ENCODE measurements at places on chromosomes 4 and X.

- no peak for DNase-seq
Observed at GRCh38 chr4:71231129-71232055, 107.4 kb upstream of the SLC4A4 start.

GRCh38 chr4:2059046-2059725 is at the start of gene NAT8L:
Gene NAT8L (plus strand): TSS chr4:2059327. CDS start chr4:2059512, 185 bp downstream.
- no peak for DNase-seq

DNA sequence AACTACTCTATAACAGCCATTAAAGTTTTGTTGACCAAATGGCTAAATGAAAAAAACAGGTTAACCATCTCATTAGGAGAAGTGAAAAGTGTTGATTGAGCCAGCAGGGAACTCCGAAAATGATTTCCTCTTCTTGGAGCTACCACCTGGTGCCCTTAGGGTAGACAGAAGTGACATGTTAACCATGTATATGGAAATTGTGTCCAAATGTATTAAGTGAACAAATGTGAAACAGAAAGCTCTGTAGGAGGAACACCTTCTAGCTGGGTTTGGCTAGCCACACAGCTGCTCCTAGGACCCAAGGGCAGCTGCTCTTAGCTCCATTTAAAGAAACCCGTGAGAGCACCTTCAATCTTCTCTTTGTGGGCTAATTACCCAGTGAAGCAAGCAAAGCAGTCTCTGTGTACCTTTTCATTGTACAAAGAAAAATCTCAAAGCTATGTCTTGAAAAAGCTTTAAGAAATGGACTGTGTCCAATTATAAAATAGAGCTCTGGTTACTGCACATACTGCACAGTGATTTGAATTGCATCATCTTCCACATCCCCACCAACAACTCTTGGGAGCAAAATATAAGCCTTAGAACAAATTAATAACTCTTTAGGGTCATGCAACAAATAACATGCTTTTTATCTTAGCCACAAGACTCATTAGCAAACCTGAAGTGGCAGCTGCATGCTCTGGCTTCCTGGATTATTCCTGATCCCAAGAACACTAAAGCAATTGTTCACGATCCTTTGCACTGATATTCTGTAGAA is 59.2 kb upstream of the PARM1 start:
- no peak for DNase-seq

GRCh38 chr4:6262176-6262575 is 7.5 kb upstream of the WFS1 start:
- no peak for DNase-seq

- DNase-seq = no peak
Observed at GRCh38 chr4:38531141-38531727, 132.8 kb upstream of the KLF3 start.

- no peak for DNase-seq
Observed at GRCh38 chr4:6695660-6696610, 2.3 kb downstream of the S100P start.

GRCh38 chr4:93346840-93347239 is 481.7 kb upstream of the ATOH1 start:
- no peak for DNase-seq

GRCh38 chrX:111352424-111352823 is 59.6 kb downstream of the DCX start:
- DNase-seq = no peak

DNA sequence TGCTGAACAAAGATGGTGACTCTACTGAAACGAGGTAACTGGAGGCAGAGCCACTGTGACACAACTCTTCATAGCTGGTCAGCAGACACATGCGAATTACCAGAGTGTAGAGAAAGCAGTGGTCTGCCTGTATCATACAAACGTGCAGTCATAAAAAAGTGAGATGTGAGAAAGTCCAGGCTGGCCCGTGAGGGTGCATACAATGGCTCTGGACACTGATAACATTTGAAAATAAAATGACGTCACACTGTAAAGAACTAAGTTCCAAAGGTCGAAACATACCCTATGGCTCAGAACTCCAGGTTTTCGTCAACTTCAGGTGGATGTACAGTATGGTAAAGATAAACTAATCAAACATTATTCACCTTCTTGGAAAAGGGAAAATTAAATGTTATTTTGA is 95.7 kb downstream of the SHISA3 start:
- no peak for DNase-seq

- no peak for DNase-seq
Observed at GRCh38 chrX:138519296-138519695, 192.2 kb downstream of the FGF13 start.

- DNase-seq = no peak
Observed at GRCh38 chr4:8238036-8238511, 31.5 kb upstream of the HTRA3 start.

- no peak for DNase-seq
Observed at GRCh38 chrX:108396986-108397385, 41.2 kb downstream of the COL4A6 start.

DNA sequence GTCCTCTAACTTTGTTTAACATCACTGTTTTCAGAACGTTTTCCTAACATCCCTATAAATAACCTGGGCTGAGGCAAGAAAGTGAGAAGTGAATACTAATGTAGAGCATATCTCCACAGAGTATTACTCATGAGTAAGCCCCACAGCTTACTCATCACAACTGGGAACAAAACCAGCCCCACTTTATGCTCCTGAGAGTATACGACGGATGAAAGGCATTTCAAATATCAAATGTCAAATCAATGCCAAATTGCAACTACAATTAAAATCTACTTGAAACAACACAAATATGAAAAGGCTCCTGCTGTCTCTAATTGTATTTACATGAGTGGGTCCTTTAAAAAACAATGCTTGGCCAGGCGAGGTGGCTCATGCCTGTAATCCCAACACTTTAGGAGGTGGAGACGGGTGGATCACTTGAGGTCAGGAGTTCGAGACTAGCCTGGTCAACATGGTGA is 41.2 kb downstream of the SH3RF1 start:
- no peak for DNase-seq

GRCh38 chr4:121668368-121669162 is 28.2 kb downstream of the ANXA5 start:
- DNase-seq = no peak

DNA sequence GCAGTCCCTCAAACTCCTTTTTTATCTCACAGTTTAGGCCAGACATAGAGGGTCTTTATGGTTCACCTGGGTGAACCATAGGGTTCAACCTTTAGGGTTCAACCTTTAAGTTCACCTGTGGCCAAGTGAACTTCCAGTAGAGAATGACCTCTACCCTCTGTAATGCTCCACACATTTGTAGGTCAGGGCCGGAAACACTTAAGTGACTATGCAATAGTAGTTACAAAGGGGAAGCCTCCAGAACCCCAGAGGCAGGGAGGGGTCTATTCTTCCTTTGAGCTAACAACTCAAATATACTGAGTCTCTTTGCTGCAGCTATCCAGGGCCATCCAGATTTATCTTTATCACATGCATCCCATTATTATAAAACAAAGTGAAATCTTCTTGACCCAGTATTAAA is 100.0 kb downstream of the LARP1B start:
- DNase-seq = no peak

DNA sequence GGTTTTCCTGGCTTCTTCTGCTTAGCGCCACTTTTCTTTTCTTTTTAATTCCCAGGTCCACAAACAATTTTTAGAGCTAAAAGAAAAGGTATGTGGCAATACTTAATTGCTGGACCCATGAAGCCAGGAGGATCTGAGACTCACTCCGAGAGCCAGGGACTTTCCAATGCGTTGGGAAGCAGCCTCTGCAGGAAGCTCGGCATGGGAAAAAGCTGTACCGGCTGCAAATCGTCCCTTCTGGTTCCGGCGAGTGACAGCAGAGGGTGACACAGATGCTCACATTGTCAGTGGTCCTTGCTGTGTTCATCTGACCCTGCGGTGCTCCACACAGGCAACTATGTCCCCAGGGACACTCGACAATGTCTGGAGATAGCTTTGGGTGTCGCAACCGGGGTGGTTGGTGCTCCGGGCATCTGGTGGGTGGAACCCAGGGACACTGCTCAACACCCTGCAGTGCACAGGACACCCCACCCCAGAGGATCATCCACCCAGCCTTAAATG is 164.0 kb downstream of the PRKX start:
- DNase-seq = no peak

GRCh38 chrX:46308110-46308509 is 237.1 kb downstream of the ZNF674 start:
- no peak for DNase-seq

DNA sequence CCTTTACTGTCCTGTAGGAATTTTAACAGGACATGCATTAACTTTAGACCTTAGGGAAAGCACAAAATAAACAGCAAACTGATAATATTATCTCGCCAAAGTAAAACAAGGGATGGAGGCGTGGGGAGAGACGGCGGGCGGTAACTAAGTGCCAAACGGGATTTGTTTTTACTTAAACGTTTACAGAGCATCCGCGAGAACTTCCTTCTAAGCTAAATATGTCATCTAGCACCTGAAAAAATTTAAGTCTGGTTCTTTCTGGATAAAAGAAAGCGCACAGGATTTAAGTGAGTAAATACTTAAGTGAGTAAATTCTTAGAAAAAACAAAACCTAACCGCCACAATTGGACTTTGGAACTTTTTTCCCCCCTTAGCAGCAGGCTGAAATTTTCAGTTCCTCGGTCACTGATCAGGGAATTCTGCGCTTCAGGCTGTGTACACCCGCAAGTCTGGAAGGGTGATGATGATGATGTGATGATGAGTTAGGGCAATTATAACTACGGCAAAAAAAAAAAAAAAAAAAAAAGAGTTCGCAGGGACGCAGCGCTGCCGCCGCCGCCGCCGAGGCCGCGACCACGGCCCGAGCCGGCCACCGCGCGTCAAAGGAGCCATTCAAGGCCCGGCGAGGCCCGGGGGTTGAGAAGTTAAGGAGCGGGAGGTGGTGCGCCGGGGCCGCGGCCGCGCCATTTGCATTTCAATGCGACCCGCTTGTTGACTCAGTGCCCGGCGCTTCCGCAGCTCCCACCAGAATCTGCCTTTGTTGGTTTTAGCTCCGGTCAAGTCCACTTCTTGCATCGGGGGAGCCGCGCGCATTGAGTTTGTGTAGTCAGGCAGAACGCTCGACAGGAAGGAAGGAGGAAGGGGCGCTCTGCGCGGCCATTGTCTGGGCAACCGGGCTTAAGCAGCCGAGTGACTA is 108.8 kb downstream of the SPRY1 start:
- no peak for DNase-seq
